Bronchus fibroblast of lung (primary cell): ENCODE measurements at places on chromosomes 2 and 18. TPM values are rescaled to one million over a fixed set of nuclear protein-coding genes. Genes with fewer than 3 reads are reported as not detected.

Gene ABCB11
- not detected in 2 replicates for total RNA-seq

Gene MC5R
- total RNA-seq, result not detected in 2 replicates

Gene NHEJ1
- 16.3 and 18.6 TPM in 2 replicates for total RNA-seq

Gene REG3G
- not detected in 2 replicates for total RNA-seq

Gene PLCL1
- total RNA-seq, result under 0.01 and 0.17 TPM in 2 replicates

Gene REG3A
- total RNA-seq, result not detected in 2 replicates

Gene PRPF40A
- 71.1 and 83.9 TPM in 2 replicates for total RNA-seq

Gene CKAP2L
- 18.6 and 19.8 TPM in 2 replicates for total RNA-seq

Gene HOXD8
- total RNA-seq, result not detected in 2 replicates

Gene EVX2
- total RNA-seq, result not detected in 2 replicates

Gene ZSWIM2
- total RNA-seq, result under 0.01 TPM in 1 of 2 replicates, not detected in the other

Gene COBLL1
- total RNA-seq, result 0.67 and 0.74 TPM in 2 replicates

Gene FRZB
- total RNA-seq, result 0.89 and 1.2 TPM in 2 replicates

Gene RNASEH1
- total RNA-seq, result 27.5 and 29.1 TPM in 2 replicates

Gene POU3F3
- total RNA-seq, result under 0.01 TPM in 1 of 2 replicates, not detected in the other

Gene LONRF2
- total RNA-seq, result under 0.01 TPM in 2 replicates

Gene CAPN10
- total RNA-seq, result 16.8 and 19.8 TPM in 2 replicates

Gene POTEJ
- not detected in 2 replicates for total RNA-seq

Gene RAPGEF4
- total RNA-seq, result 0.17 and 1.8 TPM in 2 replicates

Gene LIMS4
- not detected in 2 replicates for total RNA-seq

Gene HJURP
- total RNA-seq, result 39.4 and 40.5 TPM in 2 replicates

Gene PXDN
- total RNA-seq, result 153 and 161 TPM in 2 replicates

Gene MROH2A
- total RNA-seq, result not detected in 2 replicates

Gene ZNF521
- 18.4 and 55.1 TPM in 2 replicates for total RNA-seq

Gene HES6
- 10.7 and 11.4 TPM in 2 replicates for total RNA-seq

Gene COLEC12
- 14.8 and 15.2 TPM in 2 replicates for total RNA-seq

Gene NEMP2
- total RNA-seq, result 5.9 and 6.4 TPM in 2 replicates

Gene TTC21B
- total RNA-seq, result 7.4 and 9.4 TPM in 2 replicates

Gene TUBB8B
- not detected in 2 replicates for total RNA-seq

Gene MAL
- not detected in 2 replicates for total RNA-seq

Gene ALLC
- total RNA-seq, result not detected in 2 replicates

Gene LBH
- total RNA-seq, result 6.7 and 8.3 TPM in 2 replicates

Gene CFAP221
- total RNA-seq, result not detected in 2 replicates

Gene STAM2
- 20.1 and 25.1 TPM in 2 replicates for total RNA-seq

Gene GKN2
- not detected in 2 replicates for total RNA-seq

Gene MRO
- 0.30 TPM in 1 of 2 replicates, not detected in the other for total RNA-seq

Gene RPIA
- total RNA-seq, result 2.5 and 3.1 TPM in 2 replicates

Gene RPS27A
- total RNA-seq, result 1,202 and 1,279 TPM in 2 replicates

Gene TMEM185B
- total RNA-seq, result 25.1 and 29.4 TPM in 2 replicates

Gene ANKRD30B
- total RNA-seq, result under 0.01 TPM in 1 of 2 replicates, not detected in the other

Gene MMADHC
- total RNA-seq, result 79.7 and 94.0 TPM in 2 replicates

Gene POTEC
- total RNA-seq, result not detected in 2 replicates

Gene FOXI3
- total RNA-seq, result not detected in 2 replicates
